ENCODE measurements at places on chromosomes 1 and 21.

DNA sequence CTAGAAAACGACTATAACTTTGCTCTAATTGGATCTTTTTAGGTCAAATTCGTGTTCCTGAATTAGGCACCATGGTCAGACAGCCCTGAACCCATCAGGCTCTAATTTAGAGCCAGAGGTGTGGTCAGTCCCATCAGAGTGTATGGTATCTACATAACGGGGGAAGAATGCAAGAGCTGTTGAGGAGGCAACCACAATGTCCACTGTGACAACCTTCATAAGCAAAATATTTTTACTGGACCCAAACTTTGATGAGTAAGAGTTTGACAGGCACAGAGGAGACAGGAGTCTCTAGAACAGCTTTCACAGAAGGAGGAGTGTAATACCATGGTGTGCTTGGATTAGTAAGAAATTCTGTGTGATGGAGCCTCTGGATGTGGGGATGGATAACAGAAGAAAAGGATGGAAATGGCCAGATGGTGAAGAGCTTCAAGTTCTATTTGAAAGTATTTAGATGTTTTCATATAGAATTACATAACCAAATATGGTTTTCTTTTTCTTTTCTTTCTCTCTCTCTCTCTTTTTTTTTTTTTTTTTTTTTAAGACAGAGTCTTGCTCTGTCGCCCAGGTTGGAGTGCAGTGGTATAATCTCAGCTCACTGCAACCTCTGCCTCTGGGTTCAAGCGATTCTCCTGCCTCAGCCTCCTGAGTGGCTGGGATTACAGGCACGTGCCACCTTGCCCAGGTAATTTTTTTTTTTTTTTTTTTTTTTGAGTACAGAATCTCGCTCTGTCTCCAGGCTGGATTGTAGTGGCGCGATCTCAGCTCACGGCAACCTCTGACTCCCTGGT lies 24.9 kb downstream of the UBE2U start:
- DNase-seq: no peak

- DNase-seq: no peak
These were observed 55.3 kb downstream of the ETS2 start for GRCh38 chr21:38861056-38861455.

DNA sequence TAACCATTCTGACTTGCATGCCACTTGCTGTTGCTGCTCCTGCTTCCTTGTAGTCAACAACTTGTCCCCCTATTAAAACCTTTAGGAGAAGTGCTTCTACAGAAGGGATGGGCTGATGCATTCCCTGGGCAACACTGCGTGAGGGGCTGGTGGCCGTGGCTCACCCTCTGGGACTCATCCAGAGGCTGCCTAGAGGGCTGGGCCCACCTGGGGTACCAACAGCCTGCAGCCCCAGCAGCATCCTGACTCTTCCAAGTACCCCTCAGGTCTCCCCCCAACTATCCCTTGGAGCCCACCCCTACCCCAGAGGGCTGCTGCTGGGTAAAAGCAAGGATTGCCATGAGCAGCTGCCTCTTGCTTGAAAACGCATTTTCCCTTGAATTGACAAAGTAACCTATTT lies 34.7 kb upstream of the LHX4 start:
- no peak for DNase-seq

- DNase-seq: no peak
These were observed 26.4 kb downstream of the LRRC8D start for GRCh38 chr1:89847191-89847729.

- no peak for DNase-seq
These were observed 11.2 kb downstream of the LRRC42 start for GRCh38 chr1:53957194-53957818.

DNA sequence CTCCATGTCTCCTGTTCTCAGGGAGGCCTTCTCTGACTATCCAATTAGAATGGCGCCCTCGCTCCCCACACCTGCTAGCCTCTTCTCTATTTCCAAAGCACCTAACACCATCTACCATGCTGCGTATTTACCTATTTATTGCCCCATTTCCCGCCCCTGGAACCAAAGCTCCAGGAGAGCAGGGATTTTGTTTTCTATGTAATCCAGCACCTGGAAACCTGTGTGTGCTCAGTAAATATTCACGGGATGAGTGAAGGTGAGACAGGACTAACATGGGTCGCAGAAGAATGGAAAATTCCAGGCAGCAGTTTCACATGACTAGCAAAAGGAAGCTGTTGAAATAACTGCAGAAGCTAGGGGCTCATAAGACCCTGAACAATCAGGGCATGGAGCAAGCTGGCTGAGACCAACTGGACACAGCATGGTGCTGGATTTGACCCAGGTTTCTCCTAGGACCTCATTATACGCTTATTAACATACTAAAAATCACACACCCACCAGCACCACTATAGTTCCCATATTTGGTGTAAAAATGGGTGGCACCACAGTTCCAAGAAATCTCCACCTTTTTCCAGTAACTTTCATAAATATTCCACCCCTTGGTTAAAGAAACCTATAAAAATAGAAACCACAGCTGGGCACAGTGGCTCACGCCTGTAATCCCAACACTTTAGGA lies 15.1 kb upstream of the TENT5B start:
- DNase-seq: no peak

DNA sequence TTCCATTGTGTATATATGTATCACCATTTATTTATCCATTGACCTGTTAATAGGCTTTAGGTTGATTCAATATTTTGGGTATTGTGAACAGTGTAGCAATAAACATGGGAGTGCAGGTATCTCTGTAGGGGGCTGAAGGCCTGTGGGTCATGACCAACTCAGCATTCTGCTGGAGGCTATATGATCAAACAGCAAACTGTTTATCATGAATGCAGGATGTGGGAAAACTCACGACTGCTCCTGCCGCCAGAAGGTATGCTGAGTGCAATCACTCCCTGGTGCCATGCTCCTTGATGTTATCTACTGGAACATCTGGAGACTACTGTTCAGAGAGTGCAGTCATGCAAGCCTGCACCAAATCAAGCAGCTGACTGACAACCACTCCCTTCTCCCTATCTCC lies 275.2 kb downstream of the COL11A1 start:
- DNase-seq: no peak

- DNase-seq: no peak
These were observed 6.6 kb downstream of the MYBPH start for GRCh38 chr1:203168991-203169390.

DNA sequence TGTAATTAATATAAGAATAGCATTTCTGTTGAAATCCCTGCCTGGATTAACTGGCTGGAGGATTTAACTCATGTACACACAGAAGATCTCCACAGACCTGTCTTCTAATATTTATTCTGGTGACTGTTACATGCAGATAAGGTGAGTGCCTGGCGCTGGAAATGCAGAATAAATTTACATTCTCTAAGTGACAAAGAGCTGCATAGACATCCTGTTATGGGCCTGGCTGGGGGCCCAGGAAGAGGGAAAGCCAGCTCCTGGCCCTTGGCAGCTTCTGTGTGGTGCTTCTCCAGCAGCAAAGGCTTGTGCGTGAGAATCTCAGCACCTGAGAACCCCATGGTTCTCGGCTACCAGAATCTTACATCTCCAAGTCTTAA lies 446.6 kb downstream of the PTPRU start:
- no peak for DNase-seq

- DNase-seq: no peak
These were observed 7.7 kb upstream of the CD5L start for GRCh38 chr1:157849229-157849875.

- no peak for DNase-seq
These were observed 1.8 kb downstream of the ATP2B4 start for GRCh38 chr1:203628201-203629015.

DNA sequence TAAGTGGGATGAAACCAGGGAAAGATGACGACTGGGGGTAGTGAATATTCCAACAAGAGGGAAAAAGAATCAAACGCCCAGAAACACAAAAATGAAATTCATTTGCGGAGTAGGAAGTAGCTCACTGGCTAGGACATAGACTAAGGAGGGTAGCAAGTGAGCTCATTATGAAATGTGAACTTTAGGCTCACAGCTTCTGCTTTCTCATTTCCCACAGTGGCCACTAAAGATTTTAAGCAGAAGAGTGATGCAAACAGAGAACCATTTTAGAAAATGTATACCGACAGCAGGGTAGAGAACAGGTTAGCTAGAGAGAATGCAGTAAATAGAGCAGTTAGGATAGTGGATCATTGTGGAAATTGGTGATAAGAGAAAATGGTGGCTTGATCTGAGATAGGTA lies 3.5 kb downstream of the CD48 start:
- DNase-seq: no peak

DNA sequence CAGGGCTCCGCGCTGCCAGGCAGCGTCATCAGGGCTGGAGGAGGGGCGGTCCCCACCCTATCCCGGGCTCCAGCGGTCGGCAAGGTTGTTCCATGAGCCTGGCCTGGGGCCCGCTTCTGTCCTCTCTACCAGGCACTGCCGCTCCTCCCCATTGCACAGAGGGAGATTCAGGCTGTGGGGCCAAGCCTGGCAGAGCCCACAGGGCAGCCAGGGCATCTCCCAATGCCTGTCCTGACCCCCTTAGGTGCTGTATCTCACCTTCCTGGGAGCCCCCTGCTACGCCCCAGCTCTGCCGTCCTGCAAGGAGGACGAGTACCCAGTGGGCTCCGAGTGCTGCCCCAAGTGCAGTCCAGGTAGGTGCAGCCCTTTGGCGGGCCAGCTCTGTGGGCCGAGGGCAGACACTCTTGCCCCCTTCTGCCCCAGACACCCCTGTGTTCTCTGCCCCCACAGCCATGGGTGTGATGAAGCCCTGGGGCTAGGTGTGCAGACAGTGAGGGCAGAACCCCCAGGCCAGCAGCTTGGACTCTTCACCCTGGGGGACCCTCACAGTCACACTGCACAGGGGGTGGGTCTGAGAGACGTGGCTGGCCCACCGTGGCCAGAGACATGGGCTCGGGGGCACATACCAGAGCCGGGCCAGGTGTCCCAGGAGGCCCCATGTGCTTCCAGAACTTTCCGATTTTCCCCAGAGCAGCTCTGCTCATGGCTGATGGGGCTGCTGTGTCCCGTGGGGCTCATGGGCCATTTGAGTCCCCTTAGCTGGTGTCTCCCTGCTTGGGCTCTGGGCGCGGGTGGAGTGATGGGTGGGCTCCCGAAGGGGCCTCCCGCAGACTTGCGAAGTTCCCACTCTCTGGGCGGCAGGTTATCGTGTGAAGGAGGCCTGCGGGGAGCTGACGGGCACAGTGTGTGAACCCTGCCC lies 1.6 kb downstream of the TNFRSF14 start:
- no peak for DNase-seq

GRCh38 chr21:16504766-16505165 lies 775.0 kb downstream of the USP25 start:
- no peak for DNase-seq

DNA sequence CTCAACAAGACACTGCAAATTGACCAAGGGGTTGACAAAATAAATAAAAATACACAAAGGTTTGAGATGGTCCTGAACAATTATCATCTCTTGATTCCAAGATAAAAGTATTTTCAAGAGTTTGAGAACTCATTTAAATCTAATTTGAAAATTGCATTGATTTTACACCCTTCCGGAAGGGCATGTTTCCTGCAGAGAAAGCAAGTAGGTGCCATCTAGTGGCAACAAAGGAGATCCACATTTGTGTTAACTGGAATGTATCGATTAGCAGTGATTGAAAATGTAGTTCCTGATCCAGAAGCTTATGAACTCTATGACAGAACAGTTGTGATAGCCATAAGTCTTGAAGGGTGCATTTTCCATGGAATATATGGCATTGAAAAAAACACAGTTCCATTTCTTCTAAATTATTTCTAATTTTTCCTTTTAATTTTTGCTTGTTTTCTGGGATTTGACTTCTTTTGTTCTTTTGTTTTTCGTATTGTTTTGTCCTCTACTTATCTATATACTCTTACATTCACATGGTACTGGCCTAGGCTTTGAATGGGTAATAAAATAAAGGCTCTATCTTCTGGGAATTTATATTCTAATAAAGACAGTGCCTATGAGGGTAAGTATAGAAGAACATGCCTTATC lies 143.7 kb downstream of the DNM3 start:
- no peak for DNase-seq

DNA sequence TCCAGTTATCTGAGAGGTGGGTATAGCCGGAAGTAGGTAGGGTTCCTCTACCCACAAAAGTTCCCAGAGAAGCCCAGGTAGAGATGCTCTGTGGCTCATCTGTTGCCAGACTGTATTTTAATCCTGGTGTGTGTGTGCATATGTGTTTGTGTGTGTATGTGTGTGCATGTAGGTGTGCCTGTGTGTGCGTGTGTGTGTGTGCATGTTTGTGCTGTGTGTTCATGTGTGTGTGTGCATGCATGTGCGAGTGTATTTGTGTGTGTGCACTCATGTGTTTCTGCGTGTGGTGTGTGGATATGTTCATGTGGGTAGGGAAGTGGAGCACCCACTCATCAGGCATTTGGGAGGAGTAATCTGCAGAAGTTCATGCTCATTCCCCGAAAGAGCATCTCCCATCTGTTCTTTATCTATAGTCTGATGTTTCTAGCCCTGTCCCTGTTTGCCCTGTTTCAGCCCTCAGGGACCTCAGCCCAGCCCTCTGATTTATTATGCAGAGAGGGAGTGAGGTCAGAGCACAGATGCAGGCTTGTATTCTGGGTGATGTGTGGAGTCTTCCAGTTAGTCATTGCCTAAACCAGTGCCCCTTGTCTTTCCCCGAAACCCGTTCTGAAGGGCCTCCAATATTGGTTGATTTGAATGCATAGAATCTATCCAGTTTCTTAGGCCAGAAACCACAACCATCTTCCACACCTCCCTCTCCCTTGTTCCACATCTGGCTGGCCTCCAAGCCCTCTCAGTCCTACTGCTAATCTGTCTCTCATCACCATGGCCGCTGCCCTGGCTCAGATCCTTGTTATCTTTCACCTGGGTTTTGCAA lies 69.1 kb downstream of the DISC1 start:
- no peak for DNase-seq

DNA sequence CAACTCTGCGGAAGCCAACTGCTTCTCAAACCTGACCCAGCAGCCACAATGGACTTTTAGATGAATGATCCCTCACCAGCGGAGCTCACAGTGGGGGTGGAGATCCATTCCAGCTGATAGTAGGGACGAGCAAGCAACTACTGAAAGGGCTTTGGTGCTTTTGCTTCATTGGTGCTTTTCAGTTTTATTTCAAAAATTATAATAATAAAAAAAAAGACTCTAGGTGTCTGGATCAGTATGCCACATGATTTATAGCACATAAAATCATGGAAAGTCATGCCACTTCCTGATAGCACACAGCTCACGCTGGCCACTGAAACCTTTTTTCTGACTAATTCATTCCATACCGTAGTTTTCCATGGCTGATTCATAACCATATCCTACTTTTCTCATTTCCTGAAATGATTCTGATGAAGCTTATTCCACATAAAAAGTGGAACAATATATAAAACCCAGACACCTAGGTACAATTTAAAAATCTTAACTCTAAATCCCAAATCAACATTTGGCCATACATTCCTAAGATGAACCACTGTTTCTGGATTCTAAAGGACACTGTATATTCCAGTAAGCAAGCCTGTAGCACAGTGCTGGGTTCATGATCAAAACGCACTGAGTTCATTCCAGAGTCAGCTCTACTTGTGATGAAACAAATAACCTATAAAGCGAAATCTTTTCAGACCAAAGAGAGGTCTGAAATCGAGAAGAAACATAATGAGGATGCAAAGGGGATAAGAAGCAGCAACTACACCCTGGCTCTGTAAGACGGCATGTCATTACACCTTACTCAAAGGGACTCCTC lies 41.3 kb upstream of the KCNE1 start:
- DNase-seq: no peak

- no peak for DNase-seq
These were observed 25.7 kb upstream of the KCNK1 start for GRCh38 chr1:233587958-233588799.

- no peak for DNase-seq
These were observed 55.0 kb downstream of the S1PR1 start for GRCh38 chr1:101291562-101292380.
